ENCODE measurements at places on chromosomes 1 and 21. TPM values are rescaled to one million over a fixed set of nuclear protein-coding genes. Genes with fewer than 3 reads are reported as not detected.
A peak's percentile ranks its signal among the peaks of the same experiment; 100 is the strongest.

Gene ZSWIM5
- 1.5 TPM for total RNA-seq

Gene VPS45
- total RNA-seq, result 39.3 TPM

DNA sequence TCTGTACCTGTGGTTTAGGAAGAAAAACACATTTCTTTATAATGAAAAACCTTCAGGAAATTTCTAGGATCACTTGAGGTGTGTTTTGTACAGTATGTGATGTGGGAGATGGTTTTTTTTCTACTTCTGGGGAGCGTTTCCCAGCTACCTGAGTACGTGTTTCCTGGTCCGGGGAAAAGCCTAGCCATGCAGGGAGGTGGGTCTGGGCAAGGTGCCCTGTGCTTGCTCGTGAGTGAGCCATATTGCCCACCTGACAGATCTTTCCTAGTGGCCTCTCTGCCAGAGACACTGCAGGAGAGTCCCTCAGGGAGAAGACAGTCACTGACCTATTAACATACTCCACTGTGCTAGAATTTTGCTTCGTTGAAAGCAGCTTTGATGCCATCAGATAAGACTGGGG, 41.3 kb downstream of the TRPM2 start:
- DNase-seq, result no peak

- DNase-seq, result no peak
Observed at GRCh38 chr1:193311226-193311948, 125.0 kb upstream of the B3GALT2 start.

Gene ABCG1
- 6.3 TPM for total RNA-seq

DNA sequence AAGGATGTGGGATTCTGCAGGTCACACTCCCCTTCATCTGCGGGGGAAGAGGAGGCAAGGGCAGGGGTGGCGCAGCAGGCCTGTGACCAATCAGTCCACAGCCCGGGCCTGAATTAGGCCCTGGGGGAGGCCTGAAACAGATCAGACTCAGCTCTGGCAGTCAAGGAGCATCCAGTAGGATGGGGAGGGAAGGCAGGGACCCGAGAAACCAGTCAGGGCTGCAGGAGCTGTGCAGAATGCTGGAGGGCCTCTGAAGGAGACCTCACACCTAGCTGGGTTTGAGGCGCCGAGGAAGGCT, 12.7 kb downstream of the TNNT2 start:
- DNase-seq, result peak; percentile 10

Gene MIXL1
- total RNA-seq, result not detected

Gene USP16
- 29.0 TPM for total RNA-seq

GRCh38 chr1:179119513-179119912, 37.6 kb downstream of the TOR3A start:
- no peak for DNase-seq

- no peak for DNase-seq
Observed at GRCh38 chr1:246083416-246083815, 423.7 kb downstream of the SMYD3 start.

Gene KLHDC7A
- total RNA-seq, result not detected

Gene MYBPH
- not detected for total RNA-seq

- DNase-seq, result no peak
Observed at GRCh38 chr1:69711190-69711930, 143.6 kb downstream of the LRRC7 start.

DNA sequence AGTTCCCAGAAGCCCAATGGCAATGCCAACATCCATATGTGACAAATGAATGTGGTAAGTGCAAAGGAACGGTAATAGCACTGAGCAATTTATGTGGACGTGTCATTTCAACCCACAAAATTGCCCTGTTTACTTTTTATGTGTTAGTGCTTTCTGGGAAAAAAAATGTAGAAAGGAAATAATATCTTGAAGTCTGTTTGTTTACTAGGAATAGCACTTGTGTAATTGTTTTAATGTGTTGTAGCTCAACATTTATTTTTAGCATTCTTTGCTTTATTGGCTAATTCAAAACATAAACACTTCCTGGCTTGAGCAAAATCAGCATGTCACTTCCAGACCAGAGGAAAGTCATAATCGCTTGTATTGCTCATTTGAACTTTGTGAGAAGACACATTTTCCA, 224.8 kb upstream of the KCNK2 start:
- no peak for DNase-seq

DNA sequence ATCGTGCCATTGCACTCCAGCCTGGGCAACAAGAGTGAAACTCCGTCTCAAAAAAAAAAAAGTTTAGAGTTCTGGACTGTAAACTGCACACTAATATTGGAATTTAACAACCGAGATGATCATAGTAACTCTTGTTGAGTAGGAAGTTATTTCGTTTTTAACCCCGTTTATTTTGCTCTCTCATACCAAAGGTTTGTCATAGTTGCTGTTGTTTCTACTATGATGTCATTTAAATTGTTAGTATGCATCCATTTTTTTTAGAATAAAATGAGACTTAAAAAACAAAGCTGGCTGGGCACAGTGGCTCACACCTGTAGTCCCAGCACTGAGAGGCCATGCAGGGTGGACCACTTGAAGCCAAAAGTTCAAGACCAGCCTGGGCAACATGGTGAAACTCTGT, 49.3 kb downstream of the DOP1B start:
- DNase-seq, result no peak

GRCh38 chr1:100989306-100990077, 36.1 kb downstream of the DPH5 start:
- no peak for DNase-seq

DNA sequence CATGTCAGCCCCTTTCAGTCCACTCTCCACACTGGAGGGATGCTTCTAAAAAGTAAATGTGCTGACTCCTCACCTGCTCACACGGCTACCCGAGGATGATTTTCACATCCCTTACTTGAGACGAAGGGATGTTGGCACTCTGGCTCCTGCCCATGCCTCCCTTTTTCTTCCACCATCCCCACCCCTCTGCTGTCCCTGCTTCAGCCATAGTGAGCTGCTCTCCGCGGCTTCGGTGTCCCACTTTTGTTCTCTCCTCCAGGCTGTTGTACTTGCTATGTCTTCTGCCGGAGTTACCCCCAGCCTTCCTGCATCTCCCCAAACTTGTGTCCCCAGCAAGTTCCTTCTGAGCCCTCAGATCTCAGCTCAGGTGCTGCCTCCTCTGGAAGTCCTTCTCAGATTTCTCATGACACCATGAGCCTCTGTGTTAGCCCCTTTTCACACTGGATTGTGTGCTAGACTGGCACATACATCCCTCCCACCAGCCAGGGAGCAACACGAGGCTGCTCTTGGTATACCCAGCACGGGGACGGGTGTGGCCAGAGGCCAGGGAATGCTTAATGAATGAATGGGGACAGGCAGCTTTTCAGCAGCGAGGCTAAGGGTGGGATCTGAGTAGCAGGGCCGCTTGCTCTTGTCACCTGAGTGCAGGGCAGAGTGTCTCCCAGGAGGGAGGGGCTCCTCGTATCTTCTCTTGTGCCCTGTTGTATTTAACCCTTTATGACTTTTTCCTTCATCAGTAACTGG, 1.3 kb downstream of the ACOT11 start:
- DNase-seq, result peak; percentile 57
